ENCODE measurements at places on chromosomes 16 and 17. TPM values are rescaled to one million over a fixed set of nuclear protein-coding genes. Genes with fewer than 3 reads are reported as not detected.

ABCC3 gene
- total RNA-seq = 2.8 TPM

GRCh38 chr17:17137731-17138585 lies 68.2 kb downstream of the PLD6 start:
- DNase-seq = no peak

MT3 gene
- total RNA-seq = not detected

DNA sequence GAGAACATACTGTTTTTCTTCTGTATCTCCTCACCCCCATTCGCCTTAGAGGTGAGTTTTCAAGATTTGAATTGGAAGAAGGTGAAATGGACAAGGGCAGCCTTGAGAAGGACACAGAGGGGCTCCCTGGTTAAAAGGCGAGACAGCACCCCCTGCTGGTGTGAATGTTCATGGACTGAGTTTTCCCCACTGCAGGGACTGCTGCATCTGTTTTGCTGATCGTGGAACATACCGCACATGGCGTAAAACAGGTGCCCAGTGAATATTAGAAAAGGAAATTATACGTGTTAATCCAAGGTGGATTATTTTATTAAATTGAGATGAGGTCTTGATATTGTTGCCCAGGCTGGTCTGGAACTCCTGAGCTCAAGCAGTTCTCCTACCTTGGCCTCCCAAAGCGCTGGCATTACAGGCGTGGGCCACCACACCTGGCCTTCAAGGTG lies 54.5 kb downstream of the NDE1 start:
- peak; percentile 89 for DNase-seq

GRCh38 chr17:61389670-61390478 lies 9.8 kb upstream of the TBX2 start:
- DNase-seq = peak; percentile 54

- no peak for DNase-seq
Observed at GRCh38 chr16:68219725-68220351, 16.1 kb downstream of the ESRP2 start.

DNA sequence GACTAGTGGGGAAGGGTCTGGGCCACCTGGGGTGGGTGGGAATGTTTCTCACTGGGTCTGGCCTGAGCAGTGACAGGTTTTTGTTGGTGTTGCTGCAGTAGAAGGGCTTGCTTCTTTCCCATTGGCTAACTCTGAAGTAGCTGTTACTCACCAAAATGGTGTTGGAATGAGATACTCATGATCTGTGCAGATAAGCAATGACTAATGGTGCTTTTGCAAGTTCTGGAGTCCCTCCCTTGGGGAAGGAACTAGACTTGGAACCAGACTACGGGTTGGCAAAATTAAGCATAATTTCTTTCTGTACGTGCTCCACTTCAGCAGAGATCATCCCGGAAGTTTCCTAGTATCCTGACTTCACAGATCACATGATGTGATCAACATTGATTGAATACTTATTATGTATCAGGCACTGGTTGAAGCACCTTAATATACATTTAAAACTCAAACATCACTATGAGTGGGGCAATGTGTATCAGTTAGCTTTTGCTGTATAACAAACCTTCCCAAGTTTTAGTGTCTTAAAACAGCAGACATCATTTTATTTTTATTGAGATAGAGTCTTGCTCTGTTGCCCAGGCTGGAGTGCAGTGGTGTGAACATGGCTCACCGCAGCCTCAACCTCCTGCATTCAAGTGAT lies 30.1 kb downstream of the CHP2 start:
- no peak for DNase-seq

ARRB2 gene
- total RNA-seq = 43.4 TPM

- DNase-seq = no peak
Observed at GRCh38 chr17:66351033-66351432, 48.6 kb downstream of the PRKCA start.

DNA sequence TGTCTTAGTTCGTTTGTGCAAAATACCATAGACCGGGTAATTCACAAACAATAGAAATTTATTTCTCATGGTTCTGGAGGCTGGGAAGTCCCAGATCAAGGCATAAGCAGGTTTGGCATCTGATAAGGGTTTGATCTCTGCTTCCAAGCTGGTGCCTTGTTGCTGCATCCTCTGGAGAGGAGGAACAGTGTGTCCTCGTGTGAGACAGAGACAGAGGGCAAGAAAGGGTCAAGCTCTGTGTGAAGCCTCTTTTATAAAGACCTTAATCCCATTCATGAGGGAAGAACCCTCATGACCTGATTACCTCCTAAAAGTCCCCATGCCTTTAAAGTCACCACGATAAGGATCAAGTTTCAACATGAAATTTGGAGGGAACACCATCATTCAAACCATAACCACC lies 55.8 kb upstream of the TANC2 start:
- no peak for DNase-seq

UTS2R gene
- total RNA-seq = not detected

- DNase-seq = no peak
Observed at GRCh38 chr17:73731733-73732132, 87.5 kb upstream of the SDK2 start.

SDR42E1 gene
- total RNA-seq = 2.2 TPM

- no peak for DNase-seq
Observed at GRCh38 chr17:80393961-80394360, 21.0 kb upstream of the ENDOV start.

DNA sequence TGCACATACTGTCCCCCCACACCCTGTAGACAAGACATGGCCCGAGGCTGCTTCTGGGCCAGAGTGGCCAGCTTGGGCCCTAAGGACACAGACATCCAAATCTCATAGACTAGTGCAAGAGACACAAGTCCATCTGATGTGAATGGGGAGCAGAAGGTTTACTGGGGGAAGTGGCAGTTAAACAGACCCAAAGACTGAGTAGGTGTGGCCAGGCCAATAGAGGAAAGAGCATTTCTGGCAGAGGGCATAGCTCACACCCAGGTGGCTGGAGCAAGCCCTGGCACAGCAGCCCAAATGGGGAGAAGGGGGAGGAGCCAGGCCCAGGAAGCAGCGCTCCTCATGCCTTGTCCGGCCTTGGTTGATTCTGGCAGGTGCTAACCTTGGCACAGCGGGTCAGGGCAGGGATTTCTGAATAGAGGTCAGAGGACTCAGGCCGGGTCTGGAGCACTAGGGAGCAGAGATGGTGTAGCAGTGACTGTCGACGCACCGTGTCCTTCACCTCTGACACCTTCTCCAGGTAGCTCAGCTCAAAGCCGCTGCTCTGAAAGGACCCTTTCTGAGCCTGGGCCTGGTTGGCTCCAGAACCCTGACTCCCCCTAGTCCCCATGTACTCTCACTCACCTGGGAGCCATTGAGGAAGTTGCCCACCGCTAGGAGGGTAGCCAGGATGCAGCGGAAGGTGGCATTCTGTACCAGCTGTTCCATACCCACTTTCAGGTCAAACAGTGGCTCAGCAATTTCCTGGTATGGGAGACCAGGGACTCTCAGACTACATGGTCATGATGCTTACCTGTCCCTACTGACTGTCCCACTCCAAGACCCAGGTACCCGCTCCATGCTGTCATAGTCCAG lies 4.1 kb downstream of the TMEM208 start:
- no peak for DNase-seq

- no peak for DNase-seq
Observed at GRCh38 chr17:32803544-32803943, 73.4 kb downstream of the MYO1D start.

CDK12 gene
- total RNA-seq = 30.7 TPM

DNA sequence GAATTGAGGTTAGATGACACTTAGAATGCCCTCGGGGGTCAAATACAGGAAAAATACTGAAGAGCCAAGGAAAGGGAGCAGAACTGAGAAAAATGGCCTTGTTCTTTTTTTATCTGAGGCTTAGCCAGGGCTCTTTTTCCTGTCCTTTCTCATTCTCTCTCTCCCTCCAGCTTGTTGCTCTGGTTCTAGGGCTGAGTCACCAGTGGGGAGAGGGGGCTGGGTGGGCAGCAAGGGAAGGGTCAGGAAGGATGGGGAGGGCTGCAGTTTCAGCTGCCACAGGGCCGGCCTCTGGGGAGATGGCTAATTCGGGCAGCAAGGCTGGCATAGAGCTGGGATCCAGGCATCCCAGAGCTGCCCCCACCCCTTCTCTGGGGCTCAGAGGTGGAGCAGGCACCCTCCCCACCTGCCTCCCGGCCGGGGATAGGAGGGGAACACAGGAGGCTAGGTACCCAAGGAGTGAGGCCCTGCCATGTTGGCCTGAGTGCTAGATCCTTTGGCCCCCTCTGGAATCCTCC lies 3.9 kb downstream of the ITGA3 start:
- no peak for DNase-seq

DNA sequence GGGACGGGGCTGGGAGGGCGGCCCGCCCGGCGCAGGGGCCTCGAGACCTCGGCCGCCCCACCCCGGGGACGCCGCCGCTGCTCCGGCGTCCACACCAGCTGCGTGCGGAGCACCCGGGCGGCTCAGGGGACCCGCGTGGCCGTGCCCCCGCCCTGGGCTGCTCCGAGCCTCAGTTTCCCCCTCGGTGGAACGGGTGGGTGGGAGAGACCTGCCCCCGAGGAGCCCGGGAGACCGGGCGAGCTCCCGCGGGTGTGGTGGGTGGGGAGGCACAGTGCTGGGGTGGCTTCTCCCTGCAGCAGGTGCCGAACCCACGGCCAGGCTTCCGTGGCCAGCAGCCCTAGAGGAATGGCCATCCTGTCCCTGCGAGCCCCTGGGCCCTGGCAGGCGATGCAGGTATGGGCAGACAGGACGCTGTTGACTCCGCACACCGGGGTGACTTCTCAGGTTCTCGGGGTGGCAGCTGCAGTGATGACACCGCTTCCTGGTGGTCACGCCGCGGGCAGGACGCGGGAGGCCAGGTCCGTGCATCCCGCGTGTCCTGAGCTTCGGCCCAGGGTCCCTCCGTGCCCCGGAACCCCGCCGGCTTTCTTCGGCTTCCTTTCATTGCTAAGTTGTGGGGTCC lies 677 bp downstream of the DEF8 start:
- no peak for DNase-seq

All from omental fat pad (tissue), 4 donors.